ENCODE measurements at places on chromosomes 4 and X.
A peak's percentile ranks its signal among the peaks of the same experiment; 100 is the strongest.

DNA sequence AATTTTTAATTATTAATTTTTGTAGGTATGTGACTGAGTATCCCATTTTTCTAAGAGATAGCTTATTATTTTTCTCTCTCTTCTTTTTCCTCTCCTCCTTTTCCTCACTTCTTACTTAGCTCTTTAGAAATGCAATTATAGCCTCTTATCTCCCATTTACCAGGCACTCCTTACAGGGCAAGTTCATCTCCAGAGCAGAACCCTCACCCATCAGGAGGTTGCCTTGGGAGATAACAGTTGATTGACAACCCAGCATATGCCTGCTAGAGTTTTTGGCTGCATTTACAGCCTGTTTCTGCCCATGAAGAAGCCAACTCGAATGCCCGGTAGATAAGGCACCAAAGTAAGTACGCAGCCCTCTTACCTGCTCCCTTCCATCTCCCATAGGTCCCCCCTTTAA is 572.9 kb upstream of the ZFP42 start:
- DNase-seq, result no peak

DNA sequence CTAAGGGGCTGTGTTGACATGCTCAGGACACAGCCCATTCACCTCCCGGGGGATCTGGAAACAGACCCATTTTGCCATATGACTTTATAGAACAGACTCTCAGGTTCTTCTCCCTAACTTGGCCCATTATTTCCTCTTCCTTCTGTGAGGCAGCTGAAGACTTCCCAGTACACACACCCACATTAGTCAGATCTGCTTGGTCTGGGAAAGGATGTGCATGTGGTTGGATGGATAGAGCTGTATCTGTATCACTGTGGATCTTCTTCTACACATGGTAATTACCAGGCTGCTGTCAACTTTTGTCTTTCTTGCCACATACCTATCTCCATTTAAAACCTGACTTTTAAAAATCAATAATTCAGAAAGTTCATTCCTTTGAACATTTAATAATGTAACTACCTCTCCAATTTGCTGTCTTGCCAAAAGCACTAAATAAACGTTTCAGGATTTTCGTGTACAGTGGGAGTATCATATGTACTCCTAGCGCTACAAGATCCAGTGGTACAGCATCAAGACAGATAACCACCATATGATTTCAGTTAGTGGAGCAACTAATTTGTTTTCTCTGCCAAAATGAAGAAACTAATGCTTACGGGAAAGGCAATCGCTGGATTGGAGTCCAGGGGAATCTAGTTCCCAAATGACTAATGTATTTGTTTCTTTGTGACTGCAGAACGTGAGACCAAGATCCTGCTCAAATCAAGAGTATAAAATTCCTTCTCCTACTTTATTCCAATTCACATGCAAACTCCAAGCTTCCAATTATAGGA is 134.1 kb upstream of the MAP3K15 start:
- no peak for DNase-seq

- DNase-seq, result peak; percentile 10
Measured at GRCh38 chrX:38006291-38006690, at the start of gene SYTL5. SYTL5 (plus strand) TSS chrX:38006553; CDS start chrX:38033890, 27,337 bp downstream.

DNA sequence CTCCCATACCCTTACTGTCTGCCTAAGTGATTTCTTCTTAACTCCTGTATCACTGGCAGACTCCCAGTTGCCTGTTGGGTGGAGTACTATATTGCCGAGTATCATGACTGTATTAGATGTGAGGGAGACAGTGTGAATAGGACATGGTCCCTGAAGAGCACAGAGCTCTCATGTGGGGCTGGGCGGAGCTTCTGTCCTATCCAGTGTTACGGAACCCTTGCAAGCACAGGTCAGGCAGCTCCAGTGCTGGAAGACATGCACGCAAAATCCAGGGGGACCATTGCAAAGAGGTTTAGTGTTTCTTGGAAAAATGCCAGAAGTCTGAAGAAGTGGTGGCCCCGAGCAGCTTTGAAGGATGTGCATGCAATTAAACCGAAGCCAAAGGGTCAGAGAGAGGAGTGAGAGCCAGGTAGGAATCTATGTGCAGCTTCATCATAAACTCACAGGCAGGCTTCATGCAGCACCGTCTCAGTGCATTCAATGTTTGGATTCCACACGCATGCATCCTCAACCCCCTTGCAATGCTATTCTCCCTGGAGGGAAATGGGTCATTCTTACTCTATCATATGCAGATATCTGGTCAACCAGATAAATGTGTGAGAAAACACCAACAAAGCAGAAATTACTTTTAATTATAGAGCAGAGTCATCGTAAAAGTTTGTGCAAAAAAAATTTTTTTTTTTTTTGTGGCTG is 49.7 kb upstream of the DHRSX start:
- no peak for DNase-seq

GRCh38 chr4:48989461-48990203 is 3.6 kb downstream of the CWH43 start:
- no peak for DNase-seq

- no peak for DNase-seq
Measured at GRCh38 chr4:109389369-109390114, 44.1 kb upstream of the SEC24B start.

DNA sequence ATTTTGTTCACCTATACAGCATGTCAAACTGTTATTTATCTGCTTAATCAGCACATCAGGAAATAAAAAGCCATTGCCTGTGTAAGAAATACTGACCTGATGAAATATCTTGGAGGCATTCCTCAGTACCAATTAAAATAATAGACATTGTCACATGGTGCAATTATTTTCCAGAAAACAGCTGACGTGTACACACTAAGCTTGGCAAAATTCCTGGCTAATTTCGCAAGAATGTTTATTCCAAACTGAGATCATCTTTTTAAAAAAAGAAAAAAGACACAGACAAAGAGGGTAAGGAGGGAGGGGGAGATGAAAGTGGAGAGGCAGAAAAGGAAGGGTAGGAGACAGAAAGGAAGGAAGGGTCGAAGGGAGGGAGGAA is 61.9 kb upstream of the NFKB1 start:
- peak; percentile 3 for DNase-seq

DNA sequence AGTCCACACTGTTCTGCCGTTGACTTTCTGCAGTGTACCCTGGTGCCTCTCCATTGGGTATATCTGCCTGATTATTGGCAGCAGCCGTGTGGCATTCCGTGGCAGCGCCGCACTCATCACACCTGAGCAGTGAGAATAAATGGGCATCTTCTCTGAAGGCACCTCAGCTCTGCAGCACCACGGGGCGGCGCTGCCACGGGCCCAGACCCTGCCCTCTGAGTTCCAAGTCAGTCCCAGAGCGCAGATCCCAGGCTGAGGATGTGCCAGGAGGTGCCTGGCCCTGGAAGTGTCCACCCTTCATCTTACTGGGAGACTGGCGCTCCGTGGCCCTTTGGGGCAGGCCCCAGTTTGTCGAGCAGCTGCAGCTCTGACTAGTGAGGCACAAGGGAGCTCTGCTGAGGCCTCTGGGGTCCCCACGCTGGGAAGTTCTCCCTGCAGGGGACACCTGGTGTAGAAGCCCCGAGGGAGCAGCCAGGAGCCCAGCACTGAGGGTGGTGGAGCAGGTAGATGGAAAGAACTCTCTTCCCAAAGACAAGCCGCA is 36.6 kb downstream of the TRMT44 start:
- DNase-seq, result no peak

GRCh38 chr4:169437299-169438047 is 166.7 kb upstream of the SH3RF1 start:
- DNase-seq, result no peak

DNA sequence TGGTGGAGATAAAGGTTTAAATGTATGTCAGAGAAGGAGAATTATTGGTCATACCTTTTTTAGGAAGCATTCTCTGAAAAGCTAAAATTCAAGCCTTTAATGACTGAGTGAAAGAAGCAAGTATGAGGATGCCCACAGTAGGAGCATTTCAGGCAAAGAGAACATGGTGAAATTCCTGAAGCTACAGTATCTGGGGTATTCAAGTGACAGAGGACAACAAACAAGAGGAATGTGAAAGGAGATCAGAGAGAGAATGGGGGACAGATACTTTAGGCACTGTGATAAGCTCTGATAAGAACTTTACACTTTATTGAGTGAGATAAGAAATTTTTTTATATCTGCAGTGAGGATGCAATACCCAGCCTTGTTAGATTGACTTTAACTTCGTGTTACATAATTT is 621.3 kb upstream of the AGA start:
- no peak for DNase-seq

GRCh38 chr4:72496119-72496518 is 72.9 kb downstream of the ADAMTS3 start:
- DNase-seq, result no peak

DNA sequence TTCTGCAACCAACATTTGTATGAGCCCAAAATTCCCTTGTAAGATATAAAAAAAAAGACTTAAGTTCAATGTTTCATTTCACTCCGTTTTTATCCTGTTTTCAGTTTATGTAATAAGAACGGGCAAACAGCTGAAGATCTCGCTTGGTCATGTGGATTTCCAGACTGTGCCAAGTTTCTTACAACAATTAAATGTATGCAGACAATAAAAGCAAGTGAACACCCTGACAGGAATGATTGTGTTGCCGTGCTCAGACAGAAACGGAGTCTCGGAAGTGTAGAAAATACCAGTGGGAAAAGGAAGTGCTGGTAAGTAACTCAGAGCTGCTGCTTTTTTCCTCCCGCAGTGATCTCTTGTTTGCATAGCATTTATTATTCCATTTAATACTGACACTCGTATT is 2.8 kb downstream of the ANKRD37 start:
- DNase-seq, result no peak

DNA sequence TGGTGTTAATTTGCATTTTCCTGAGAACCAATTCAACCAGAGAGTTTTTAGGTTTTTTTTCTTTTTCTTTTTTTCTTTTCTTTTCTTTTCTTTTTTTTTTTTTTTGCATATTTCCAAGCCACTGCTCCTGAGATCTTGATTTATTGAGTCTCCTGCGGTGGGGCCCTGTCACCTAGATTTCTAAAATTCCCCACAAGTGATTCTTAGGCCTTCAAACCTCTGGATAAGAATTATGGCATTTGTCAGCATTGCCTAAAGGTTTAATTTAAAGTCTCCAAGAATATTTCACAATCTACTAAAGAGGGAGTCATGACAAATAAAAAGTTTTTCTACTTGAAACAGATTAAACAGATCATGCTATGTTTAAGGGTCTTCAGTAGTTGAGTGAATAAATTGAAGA is 84.9 kb downstream of the GAB1 start:
- DNase-seq, result no peak

DNA sequence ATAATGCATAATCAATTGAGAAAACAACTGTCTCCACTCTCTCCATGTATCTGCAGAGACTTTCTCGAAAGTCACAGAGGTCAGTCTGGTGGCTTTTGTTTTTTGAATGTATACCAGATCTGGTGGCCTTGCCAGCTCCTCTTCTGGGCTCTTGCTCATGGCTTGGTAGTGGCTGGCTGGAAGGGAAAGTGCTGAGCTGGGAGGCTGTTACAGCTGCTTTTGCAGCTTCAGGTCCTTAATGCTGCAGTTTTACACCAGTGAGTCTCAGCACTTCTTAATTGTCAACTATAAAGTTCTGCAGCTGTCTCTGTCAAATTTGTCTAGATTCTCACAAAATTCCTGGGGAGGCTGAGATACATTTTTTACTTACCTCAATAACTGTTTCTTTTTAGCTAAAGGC is 390.0 kb downstream of the GRXCR1 start:
- DNase-seq, result no peak

DNA sequence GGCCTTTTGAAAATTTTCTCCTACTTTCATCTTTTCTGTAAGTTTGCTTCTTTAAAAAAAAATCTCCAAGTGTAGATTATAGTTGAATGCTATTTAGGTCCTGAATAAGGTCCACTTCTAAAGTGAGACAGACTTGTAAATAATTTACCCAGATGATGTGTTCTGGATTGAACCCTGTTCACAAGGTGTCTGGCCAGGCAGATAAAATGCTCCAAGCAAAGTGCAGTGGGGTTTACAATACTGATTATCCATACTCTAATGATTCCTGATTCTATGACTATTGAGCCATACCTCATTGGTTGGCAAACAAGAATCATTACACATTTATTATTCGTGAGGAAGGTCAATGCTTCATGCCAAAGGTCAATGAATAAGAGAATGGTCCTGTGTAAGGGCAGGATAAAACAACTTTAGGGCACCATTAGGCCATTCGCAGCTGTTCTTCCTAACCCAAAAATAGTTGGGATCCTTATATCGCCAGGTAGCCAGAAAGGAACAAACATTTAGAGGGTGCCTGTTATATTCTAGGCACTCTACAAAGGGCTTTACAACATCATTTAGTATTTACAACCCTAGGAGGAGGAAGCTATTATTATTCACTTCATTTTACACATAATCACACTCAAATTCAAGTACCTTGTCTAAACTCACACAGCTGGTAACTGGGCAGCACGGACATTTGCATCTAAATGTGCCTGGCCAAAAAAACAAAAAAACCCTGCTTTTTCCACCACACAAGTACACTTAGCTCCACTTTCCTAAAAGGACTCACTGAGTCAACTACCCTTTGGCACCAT is 18.6 kb upstream of the SAT1 start:
- no peak for DNase-seq

DNA sequence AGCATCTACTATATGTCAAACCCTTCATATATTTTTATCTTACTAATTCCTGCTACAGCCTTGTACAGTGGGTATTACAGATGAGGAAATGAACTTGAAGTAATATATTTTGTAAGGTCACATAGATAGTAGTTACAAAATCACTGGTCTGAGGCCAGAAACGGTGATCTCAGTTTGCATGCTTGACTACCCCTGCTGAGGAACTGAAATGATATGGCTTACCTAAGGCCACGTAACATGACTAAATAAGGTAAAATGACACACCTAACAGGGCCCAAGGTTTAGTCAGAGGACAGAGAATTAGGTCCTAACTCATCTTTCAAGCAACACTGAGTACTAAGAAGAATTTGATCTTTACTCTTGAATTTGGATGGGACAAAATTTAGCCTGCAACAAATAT is 1.5 kb upstream of the COMMD8 start:
- no peak for DNase-seq

GRCh38 chrX:65601530-65602220 is 65.8 kb upstream of the MSN start:
- peak; percentile 39 for DNase-seq
